Hematopoietic multipotent progenitor cell treated with erythropoietin and hydrocortisone succinate and interleukin-3 and kit ligand, for 4 days (in vitro differentiated cells): ENCODE measurements at places on chromosomes 11 and 22.

DNA sequence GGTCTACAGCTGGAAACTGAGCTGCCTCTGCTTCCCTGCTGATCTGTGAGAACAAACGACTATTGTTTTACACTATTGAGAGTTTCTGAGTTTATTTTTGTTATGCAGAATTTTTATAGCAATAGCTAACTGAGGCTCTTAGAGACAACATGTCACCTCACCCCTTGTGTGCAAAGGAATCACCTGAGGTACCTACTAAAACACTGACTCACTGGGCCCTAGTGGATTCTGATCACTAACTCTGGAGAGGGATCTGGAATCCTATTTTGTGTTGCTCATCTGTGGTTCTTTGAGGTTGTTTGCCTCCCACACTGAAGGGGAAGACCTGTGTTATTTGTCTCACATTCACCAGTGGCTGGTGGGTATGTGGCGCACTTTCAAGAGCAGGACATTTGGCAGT lies 13.4 kb upstream of the B3GAT1 start:
- DNase-seq, result no peak

- peak; percentile 58 for DNase-seq
Measured at GRCh38 chr11:14611939-14612338, 31.7 kb upstream of the PDE3B start.

GRCh38 chr11:69383372-69384250 lies 89.7 kb downstream of the MYEOV start:
- no peak for DNase-seq

DNA sequence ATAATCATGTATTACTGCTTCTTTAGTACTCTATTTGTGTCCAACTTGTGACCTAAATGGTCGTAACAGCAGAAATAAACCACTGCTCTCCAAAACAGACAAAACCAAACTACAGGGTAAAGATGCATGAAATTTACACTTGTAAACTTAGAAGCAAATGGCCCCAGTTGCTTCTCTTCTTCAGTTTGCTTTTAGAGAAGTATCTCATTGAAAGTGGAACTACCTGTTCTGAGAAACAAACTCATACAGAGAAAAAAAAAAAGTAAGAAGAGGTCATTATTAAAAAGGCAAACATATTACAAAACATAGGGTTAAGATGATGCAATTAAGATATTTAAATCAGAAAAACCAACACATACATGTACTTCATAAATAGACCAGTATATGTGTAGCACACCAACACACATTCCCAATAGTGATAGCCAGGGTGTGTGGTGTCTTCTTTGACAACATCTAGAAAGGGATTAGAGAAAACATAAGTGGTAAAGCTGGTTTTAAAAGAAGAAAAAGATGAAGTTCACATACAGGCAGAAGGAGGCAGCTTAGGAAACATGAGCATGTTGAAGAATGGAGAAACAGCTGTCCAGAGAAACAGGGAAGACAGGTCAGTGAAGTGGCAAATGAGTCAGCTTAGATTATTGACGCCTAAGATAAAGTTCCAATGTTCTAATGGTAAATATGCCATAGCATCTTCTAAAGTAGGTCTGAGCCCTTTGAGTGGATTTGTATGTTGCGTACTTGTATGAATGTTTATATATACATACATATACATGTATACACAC lies 844.7 kb upstream of the CCDC90B start:
- DNase-seq, result no peak

GRCh38 chr11:46450846-46451477 lies 59.4 kb upstream of the CHRM4 start:
- DNase-seq, result no peak

DNA sequence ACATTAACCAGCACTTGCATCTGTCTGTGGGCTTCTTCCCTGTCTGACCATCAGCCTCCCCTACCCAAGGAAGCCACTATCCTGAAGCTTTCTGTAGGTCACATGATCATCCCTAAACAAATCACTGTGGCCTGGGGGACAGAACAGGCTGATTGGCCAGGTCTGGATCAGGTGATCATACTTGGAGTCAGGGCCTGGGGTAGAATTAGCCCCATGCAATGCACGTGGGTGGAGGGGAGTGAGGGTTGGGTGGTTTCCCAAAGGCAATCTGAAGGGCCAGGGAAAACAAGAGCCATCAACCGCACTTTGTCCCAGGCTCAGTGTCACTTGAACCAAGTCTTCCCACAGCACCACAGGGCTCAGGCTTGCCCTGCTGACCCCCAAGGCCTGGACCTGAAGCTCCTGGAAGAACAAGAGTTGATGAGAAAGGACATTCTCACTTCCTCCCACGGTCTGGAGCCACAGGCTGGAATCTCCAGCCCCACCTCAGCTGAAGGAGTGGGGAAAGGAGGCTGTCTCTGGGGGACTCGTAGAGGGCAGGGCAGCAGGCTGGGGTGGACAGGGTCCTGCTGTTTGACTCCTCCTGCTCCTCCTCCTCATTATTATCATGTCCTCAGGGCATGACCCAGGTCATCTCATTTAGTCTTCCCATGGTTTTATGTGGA lies 31.5 kb upstream of the TSPAN18 start:
- no peak for DNase-seq

- peak; percentile 84 for DNase-seq
Measured at GRCh38 chr11:32792948-32793475, 1.4 kb downstream of the CCDC73 start.

DNA sequence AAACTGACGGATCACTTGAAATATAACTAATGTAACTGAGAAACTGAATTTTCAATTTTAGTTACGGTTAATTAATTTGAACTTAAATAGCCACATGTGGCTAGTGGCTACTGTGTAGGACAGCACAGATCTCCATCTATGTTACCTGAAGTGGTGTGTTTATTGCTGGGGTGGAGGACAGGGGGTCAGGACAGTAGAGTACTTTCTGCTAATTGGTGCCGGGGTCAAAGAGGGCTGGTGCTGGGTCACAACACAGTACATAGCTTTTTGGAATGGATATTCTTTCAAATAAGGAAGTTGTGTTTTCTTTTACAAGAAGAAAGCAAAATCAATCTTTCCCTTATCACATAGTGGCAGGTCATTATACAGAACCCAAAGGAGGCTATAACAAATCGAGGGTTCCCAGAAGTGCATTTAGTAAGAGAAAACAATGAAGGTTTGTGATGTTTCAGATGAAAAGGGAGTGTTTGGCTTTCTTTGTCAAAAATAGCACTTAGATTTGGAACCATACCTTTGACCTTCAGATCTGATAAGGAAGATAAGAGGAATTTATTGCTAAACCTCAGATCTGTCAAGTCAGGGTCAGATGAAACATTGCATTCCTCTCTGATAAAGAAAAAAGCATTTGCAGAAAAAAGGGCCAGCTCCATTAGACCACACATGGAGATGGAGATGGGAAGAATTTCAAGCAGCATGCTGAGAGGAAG lies 384.5 kb downstream of the AASDHPPT start:
- no peak for DNase-seq

GRCh38 chr11:131640320-131640719 lies 269.9 kb downstream of the NTM start:
- no peak for DNase-seq

GRCh38 chr11:59898650-59899049 lies 20.1 kb downstream of the OOSP3 start:
- no peak for DNase-seq

- DNase-seq, result no peak
Measured at GRCh38 chr11:61327669-61328071, 5.2 kb downstream of the DDB1 start.

GRCh38 chr11:95521133-95521542 lies 268.4 kb downstream of the FAM76B start:
- no peak for DNase-seq

DNA sequence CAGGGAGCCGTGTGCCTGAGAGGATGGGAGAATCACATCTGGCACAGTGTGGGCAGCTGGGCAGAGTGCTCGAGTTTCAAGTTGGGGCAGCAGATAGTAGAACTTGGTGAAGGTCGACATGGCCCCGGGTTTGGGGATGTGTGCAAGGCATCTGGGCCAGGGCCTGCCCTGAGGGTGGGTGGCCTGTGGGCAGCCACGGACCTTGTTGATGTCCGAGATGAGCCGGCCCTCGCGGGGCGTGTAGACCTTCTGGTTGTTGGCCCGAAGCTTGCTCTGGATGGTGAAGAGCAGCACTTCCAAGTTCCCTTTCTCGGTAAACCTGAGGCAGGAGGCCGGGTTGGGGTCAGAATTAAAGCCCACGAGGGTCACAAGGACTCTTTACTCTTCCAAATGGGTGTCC lies 20.3 kb downstream of the SPTBN2 start:
- no peak for DNase-seq

- DNase-seq, result no peak
Measured at GRCh38 chr22:20390394-20390907, 3.5 kb upstream of the ZNF74 start.

DNA sequence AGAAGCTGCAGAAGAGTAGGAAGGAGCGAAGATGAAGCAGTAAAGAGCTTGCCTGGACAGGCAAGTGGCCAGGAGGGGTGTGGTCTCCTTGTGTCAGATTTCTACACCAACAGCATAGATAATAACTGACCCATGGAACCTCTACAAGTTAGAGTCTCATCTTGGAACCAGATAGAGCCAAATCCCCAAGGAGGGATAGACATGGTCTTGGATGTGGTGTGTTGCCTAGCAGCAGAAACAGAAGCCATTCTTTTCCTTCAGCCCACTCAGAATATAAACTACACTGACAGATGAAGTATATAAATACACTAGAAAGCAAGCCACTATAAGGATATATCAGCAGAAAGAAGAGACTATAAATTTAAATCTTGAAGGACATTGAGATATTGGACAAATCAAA lies 4.3 kb upstream of the CARD16 start:
- no peak for DNase-seq

DNA sequence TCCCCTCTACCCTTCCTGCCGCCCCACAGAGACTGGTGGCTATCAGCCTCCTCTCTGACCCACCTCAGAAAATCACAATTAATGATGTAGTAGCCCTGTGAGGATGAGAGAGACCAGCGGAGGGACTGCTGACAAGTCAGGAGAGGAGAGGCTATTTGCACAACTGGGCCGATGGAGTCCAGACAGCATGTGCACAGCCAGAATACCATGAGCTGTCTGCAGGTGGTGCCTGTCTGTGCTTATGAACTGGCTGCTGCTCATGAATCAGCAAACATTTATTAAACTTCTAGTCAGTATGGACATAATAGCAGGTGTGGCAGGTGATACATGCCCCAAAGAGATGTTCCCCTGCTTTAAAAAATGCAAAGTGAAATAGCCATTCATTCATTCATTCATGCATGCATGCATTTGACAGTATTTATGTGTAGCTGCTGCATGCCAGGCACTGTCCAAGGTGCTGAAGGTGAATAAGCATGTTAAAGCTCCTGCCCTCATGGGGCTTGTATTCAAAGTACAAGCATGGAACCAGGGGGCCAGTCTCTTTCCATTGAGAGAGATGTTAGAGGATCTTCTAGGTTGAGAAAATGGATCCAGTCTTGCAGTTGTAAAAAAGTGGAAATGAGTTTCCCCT lies 141.3 kb downstream of the GRIK4 start:
- peak; percentile 55 for DNase-seq

GRCh38 chr11:1054143-1055108 lies 17.9 kb upstream of the MUC6 start:
- no peak for DNase-seq

DNA sequence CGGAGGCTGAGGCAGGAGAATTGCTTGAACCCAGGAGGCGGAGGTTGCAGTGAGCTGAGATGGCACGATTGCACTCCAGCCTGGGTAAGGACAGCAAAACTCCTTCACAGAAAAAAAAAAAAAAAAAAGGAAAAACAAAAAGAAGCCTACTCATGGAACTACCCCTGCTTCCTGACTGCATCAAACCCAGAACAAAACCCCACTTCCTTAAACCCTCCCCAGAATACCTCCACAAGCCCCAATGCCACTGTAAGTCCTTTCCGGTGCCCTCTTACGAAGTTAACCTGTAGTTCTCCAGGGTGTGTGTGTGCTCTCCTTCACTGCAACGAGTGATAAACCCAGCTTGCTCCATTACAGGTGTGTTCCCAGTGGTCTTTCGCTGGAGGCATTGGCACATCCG lies 8.6 kb upstream of the TOLLIP start:
- peak; percentile 37 for DNase-seq

DNA sequence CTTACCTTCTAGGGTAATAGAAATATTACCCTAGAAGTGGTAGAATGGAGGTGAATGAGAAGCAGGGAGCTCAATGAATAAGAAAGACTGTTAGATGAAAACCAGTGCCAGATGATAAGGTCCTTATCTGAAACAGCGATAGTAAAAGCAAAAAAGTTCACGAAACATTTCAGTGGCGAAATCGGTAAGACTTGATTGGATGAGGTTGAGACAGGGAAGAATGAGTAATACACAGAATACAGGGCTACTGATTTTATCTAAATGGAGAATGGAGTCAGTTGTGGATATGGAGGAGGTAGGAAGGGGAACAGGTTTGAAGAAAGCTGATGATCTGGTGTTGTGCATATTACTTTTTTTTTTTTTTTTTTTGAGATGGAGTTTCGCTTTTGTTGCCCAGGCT lies 96.5 kb downstream of the GALNT18 start:
- peak; percentile 21 for DNase-seq

DNA sequence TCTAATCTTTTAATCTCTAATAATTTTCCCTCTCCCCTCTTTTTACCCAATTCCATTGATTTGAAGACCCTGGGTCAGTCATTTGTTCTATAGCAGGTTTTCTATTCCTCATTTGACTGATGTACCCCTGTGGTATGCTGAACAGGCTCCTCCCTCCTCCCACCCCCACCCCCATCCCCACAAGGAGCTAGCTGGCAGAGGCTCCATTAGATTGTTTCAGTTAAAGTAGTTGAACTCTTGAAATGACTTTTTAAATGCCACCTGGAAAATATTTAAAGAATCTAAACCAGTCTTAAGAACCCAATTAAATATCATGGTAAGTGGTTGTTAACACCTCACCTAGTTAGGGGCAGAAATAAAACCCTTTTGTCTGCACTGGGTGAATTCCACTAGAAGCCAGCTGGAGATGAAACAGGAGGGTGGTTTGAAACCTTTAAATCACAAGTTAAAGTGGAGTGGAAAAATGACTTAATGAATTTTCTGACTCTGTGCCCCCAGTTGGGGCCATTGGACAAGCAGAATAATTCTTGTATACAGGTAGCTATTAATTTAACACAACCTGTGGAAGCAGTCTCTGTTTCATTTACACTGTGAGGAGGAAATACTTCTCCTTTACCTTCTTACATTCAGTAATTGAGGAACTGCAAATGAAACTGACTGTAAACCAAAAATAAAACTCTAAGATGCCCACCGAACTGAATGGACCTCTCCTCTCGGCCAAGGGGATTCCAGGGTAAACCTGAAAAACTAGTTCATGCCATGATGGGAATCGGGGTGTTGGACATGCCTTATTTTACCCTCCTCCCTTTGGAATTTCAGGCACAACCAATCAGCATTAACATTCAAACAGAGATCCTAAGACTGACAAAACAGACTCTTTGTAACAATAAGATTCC lies 30.7 kb downstream of the PRR5L start:
- DNase-seq, result no peak

DNA sequence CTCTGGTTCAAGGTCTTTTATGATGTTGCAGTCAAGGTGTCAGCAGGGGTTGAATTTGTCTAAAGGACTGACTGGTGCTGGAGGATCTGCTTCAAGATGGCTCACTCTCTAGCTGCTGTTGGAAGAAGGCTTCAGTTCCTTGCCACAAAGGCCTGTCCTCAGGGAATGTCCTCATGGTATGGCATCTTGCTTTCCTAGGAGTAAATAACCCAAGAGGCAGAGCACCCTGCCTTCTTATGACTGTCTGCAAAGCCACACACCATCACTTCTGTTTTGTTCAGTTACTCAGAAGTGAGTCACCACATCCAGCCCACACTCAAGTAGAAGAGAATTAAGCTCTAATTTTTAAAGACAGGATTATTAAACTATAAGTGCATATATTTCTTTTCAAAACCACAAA lies 45.2 kb downstream of the PLAAT5 start:
- DNase-seq, result no peak
